Activated T-cell treated with anti-CD3 and anti-CD28 coated beads, Interleukin-2, amount 50 U/mL, for 72 hours (primary cell): ENCODE measurements at places on chromosomes 16 and 17. TPM values are rescaled to one million over a fixed set of nuclear protein-coding genes. Genes with fewer than 3 reads are reported as not detected.

- no peak for DNase-seq
Measured at GRCh38 chr17:9941305-9941704, 36.2 kb upstream of the RCVRN start.

DNA sequence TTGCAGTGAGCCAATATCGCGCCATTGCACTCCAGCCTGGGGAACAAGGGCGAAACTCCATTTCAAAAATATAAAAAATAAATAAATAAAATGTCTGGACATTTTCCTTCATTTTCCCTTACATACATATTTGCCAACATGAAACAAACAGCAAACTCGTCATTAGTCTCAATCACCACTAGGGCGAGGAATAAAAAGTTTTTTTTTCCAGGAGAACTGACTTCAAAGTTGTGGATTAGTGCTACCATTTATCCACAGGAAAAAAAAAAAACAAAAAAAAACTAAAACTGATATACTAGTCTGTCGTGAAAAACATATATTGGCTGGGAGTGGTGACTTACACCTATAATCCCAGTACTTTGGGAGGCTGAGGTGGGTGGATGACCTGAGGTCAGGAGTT lies 77.0 kb upstream of the MTMR4 start:
- DNase-seq: no peak

GRCh38 chr17:32742681-32743538 lies 134.0 kb downstream of the MYO1D start:
- no peak for DNase-seq

The TP53TG3F gene
- not detected for total RNA-seq

The PLA2G10 gene
- not detected for total RNA-seq

The UNC13D gene
- total RNA-seq: 89.0 TPM
